ENCODE measurements at places on chromosomes 12 and 14. TPM values are rescaled to one million over a fixed set of nuclear protein-coding genes. Genes with fewer than 3 reads are reported as not detected.

- no peak for DNase-seq
Measured at GRCh38 chr12:130491421-130492357, 154.0 kb downstream of the PIWIL1 start.

DNA sequence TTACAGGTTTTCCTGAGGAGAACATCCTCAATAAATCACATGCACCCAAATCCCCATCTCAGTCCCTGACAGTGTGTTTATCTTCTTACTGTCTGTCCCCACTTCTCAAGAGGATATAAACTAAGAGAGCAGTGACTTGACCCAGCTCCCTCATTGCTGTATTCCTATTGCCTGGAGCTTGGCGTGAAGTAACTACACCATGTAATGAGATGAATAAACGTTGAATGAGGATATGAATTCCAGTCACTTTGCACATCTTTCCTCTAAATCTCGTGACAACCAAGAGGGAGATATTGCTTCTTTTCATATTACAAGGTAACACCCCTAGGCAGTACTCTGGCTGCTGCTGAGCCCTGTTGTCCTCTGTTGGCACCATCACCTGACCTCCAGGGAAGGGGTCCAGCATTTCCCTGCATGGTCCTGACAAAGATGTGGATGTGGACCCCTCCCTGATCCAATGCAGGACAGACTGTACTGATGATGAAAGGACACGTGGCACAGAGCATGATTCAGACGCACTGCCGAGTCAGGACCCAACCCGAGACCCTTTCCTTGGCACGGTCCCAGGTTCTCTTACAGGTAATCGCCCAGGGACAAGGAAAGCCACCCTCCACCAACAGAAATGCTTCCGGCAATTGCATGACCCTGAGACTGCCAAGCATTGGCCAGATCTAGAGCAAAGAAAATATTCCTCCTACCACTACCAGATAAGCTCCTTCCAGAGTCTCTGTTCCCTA is 47.7 kb upstream of the CPM start:
- DNase-seq, result no peak

- no peak for DNase-seq
Measured at GRCh38 chr12:57112492-57113294, 1.5 kb upstream of the STAT6 start.

GRCh38 chr12:91094032-91094662 is 17.1 kb downstream of the LUM start:
- no peak for DNase-seq

- DNase-seq, result no peak
Measured at GRCh38 chr12:107344035-107344808, 250.9 kb upstream of the CRY1 start.

CCNB1IP1 gene
- total RNA-seq, result 258 TPM

All from NCI-H460 (cell line).